Chondrocyte (in vitro differentiated cells): ENCODE measurements at places on chromosomes 13 and 19. TPM values are rescaled to one million over a fixed set of nuclear protein-coding genes. Genes with fewer than 3 reads are reported as not detected.

PPFIA3 gene
- total RNA-seq, result 12.7 to 14.4 TPM (median 13.9 TPM) in 3 replicates

GRCh38 chr19:31096062-31096830 is 253.0 kb downstream of the TSHZ3 start:
- peaks cover 13% of the 10 kb centered on the region for H3K4me1 ChIP-seq
- no peak overlapping the region for H3K27ac ChIP-seq
- DNase-seq, result no peak
- no peaks in the 10 kb centered on the region for H3K36me3 ChIP-seq

- no peak within 1 kb of the TSS for H3K27ac ChIP-seq
- no peaks in the 10 kb centered on the region for H3K36me3 ChIP-seq
- no peak within 1 kb of the TSS for H3K4me3 ChIP-seq
- H3K27me3 ChIP-seq, result peaks cover 31% of the 10 kb centered on the region
- H3K4me1 ChIP-seq, result no peaks in the 10 kb centered on the region
Measured at GRCh38 chr19:39778763-39779162, at the start of gene LEUTX. Gene LEUTX (plus strand): TSS chr19:39778854. CDS start chr19:39778921, 67 bp downstream.

KCNRG gene
- total RNA-seq, result 0.22 to 0.59 TPM (median 0.36 TPM) in 3 replicates

PET100 gene
- 78.8 to 113 TPM (median 80.7 TPM) in 3 replicates for total RNA-seq

DNA sequence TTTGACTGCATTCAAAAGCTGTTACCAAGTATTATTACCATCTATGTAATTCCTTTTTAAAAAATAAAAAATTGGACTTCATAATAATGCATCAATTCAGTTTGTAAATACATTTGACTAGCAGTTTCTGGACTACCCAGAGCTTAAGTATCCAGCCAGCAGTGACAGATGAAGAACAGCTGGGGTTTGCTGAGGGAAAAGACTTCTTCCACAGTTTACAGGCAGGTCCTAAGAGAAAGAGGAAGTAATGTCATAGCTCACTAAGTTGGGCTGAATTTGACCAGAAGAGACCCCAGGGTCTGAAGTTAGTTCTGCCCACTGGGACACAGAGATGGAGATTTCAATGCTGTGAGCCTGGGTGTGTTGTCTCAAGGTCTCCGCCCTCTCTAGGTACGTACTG is 96.4 kb downstream of the MBNL2 start:
- H3K4me1 ChIP-seq, result peaks cover 53% of the 10 kb centered on the region
- peak overlapping the region; percentile 62 for H3K27ac ChIP-seq
- no peak for DNase-seq
- no peak overlapping the region for H3K4me3 ChIP-seq
- H3K36me3 ChIP-seq, result peaks cover 2% of the 10 kb centered on the region

- peaks cover 7% of the 10 kb centered on the region for H3K4me1 ChIP-seq
- H3K27ac ChIP-seq, result no peak overlapping the region
- H3K27me3 ChIP-seq, result peaks cover under 1% of the 10 kb centered on the region
- no peak overlapping the region for H3K4me3 ChIP-seq
- H3K36me3 ChIP-seq, result no peaks in the 10 kb centered on the region
- no peak for DNase-seq
Measured at GRCh38 chr13:42707586-42707985, 73.8 kb upstream of the FAM216B start.

DNA sequence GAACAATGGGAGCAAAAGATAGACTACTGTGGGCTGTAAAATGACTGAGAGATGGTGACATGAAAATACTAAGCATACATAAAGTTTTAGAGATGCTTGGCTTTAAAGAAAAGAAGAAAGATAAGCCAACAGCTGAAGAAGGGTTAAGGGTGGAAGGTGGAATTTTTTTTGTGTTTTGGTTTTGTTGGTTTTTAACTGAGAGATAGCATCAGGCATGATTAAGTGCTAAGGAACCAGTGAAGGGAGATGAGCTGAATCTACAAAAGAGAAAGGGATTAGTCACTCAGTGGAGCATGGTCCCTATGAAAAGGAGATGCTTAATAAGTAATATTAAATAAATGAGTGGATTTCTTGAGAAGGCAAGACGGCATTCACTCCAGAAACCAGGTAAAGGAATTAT is 12.5 kb upstream of the TBC1D4 start:
- H3K4me1 ChIP-seq, result peaks cover 14% of the 10 kb centered on the region
- H3K27me3 ChIP-seq, result no peaks in the 10 kb centered on the region
- no peak overlapping the region for H3K27ac ChIP-seq
- H3K4me3 ChIP-seq, result no peak overlapping the region
- no peaks in the 10 kb centered on the region for H3K36me3 ChIP-seq

LGALS7 gene
- total RNA-seq, result not detected in 3 replicates

ITM2B gene
- 339 to 450 TPM (median 350 TPM) in 3 replicates for total RNA-seq

GRCh38 chr13:93786846-93787489 is 560.4 kb downstream of the GPC6 start:
- no peaks in the 10 kb centered on the region for H3K27me3 ChIP-seq
- H3K4me1 ChIP-seq, result peaks cover 25% of the 10 kb centered on the region
- no peak for DNase-seq
- no peak overlapping the region for H3K4me3 ChIP-seq
- no peak overlapping the region for H3K27ac ChIP-seq
- peaks cover 2% of the 10 kb centered on the region for H3K36me3 ChIP-seq

GRCh38 chr13:41670873-41671443 is 213.6 kb downstream of the RGCC start:
- H3K4me1 ChIP-seq, result no peaks in the 10 kb centered on the region
- no peaks in the 10 kb centered on the region for H3K27me3 ChIP-seq
- peaks cover 3% of the 10 kb centered on the region for H3K36me3 ChIP-seq
- no peak overlapping the region for H3K27ac ChIP-seq
- DNase-seq, result no peak

PRR36 gene
- 0.22 to 0.80 TPM (median 0.38 TPM) in 3 replicates for total RNA-seq

GRCh38 chr19:11659612-11660011 is 62.3 kb downstream of the ZNF627 start:
- H3K4me3 ChIP-seq, result no peak overlapping the region
- peaks cover 7% of the 10 kb centered on the region for H3K4me1 ChIP-seq
- DNase-seq, result no peak
- no peaks in the 10 kb centered on the region for H3K27me3 ChIP-seq

HSD11B1L gene
- 7.2 to 9.9 TPM (median 9.9 TPM) in 3 replicates for total RNA-seq

- no peak overlapping the region for H3K4me3 ChIP-seq
- H3K4me1 ChIP-seq, result peaks cover 26% of the 10 kb centered on the region
- peaks cover 20% of the 10 kb centered on the region for H3K36me3 ChIP-seq
- no peaks in the 10 kb centered on the region for H3K27me3 ChIP-seq
- no peak overlapping the region for H3K27ac ChIP-seq
Measured at GRCh38 chr19:48970139-48970766, 5.1 kb downstream of the FTL start.

GRCh38 chr13:103716718-103717117 is 650.5 kb upstream of the SLC10A2 start:
- H3K4me3 ChIP-seq, result no peak overlapping the region
- DNase-seq, result no peak
- H3K27me3 ChIP-seq, result no peaks in the 10 kb centered on the region

DNA sequence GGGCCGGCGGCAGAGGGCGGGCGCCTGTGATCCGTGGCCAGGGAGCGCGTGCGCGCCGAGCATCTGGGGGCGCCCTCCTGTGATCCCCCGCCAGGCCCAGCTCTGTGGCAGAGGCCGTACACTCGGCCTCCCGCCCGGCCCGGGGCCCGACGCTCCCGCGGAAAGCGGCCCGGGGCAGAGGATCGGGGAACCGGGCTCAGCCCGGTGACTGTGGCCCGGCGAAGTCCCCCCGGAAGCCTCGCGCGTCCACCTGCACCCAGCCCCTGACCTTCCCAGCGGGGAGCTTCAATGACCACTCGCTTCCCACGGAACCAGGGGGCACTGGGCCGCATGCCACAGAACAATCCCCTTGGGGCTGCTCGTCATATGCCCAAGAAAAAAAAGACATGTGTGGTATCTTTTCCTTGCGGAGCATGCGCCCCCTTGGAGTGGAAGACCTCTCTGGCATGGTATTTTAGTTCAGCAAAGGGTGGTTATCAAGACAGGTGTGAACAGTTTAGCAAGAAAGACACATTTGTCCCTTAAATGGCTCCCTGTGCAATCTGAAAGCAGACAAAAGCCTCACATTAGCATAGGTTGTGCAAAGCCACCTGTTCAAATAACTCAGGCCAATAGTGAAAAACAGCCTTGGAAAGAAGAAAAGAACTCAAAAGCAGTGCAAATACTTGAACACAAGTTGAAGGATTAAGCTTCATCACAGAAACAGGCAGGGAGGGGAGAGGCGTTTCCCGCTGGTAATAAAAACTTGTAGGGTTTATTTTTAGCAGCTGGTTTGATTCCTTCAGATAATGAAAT is 290.9 kb upstream of the SOX21 start:
- H3K36me3 ChIP-seq, result no peaks in the 10 kb centered on the region
- no peak overlapping the region for H3K4me3 ChIP-seq
- no peak for DNase-seq
- H3K4me1 ChIP-seq, result peaks cover 8% of the 10 kb centered on the region
- H3K27me3 ChIP-seq, result peaks cover 3% of the 10 kb centered on the region

- H3K27me3 ChIP-seq, result no peaks in the 10 kb centered on the region
- no peak overlapping the region for H3K4me3 ChIP-seq
- no peak overlapping the region for H3K27ac ChIP-seq
- H3K36me3 ChIP-seq, result no peaks in the 10 kb centered on the region
- no peak for DNase-seq
Measured at GRCh38 chr13:24225930-24226329, 65.4 kb downstream of the SPATA13 start.

DNA sequence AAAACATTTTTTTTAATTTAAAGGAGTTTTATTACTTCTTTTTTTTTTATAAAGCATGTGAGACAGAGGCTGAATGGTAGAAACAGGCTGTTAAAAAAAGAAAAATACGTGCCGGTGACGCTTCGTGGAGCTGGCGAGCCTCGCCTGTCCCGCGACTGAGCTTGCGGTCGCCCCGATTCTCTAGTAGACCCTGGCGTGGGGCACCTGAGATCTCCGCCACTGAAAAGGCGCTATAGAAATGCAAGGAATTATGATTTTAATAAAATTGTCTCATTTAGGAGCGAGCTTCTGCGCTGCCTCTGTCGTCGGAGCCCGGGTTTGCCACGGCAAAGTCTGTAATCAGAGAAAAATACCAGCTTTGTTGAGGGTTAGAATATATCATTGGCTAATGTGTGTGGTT is 18.4 kb downstream of the NFIX start:
- H3K4me1 ChIP-seq, result peaks cover 68% of the 10 kb centered on the region
- peak overlapping the region; percentile 82 for H3K4me3 ChIP-seq
- H3K36me3 ChIP-seq, result peaks cover 13% of the 10 kb centered on the region
- DNase-seq, result no peak

GRCh38 chr13:33228648-33229445 is 56.7 kb downstream of the STARD13 start:
- no peaks in the 10 kb centered on the region for H3K27me3 ChIP-seq
- DNase-seq, result no peak
- peak overlapping the region; percentile 89 for H3K27ac ChIP-seq

DNA sequence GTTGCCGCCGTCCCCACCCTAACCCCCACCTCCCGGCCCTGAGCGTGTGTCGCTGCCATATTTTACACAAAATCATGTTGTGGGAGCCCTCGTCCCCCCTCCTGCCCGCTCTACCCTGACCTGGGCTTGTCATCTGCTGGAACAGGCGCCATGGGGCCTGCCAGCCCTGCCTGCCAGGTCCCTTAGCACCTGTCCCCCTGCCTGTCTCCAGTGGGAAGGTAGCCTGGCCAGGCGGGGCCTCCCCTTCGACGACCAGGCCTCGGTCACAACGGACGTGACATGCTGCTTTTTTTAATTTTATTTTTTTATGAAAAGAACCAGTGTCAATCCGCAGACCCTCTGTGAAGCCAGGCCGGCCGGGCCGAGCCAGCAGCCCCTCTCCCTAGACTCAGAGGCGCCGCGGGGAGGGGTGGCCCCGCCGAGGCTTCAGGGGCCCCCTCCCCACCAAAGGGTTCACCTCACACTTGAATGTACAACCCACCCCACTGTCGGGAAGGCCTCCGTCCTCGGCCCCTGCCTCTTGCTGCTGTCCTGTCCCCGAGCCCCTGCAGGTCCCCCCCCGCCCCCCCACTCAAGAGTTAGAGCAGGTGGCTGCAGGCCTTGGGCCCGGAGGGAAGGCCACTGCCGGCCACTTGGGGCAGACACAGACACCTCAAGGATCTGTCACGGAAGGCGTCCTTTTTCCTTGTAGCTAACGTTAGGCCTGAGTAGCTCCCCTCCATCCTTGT is 6.4 kb downstream of the YIPF2 start:
- no peak for DNase-seq
- H3K27me3 ChIP-seq, result no peaks in the 10 kb centered on the region
- no peak overlapping the region for H3K27ac ChIP-seq
- peaks cover 10% of the 10 kb centered on the region for H3K36me3 ChIP-seq
- no peak overlapping the region for H3K4me3 ChIP-seq

DNA sequence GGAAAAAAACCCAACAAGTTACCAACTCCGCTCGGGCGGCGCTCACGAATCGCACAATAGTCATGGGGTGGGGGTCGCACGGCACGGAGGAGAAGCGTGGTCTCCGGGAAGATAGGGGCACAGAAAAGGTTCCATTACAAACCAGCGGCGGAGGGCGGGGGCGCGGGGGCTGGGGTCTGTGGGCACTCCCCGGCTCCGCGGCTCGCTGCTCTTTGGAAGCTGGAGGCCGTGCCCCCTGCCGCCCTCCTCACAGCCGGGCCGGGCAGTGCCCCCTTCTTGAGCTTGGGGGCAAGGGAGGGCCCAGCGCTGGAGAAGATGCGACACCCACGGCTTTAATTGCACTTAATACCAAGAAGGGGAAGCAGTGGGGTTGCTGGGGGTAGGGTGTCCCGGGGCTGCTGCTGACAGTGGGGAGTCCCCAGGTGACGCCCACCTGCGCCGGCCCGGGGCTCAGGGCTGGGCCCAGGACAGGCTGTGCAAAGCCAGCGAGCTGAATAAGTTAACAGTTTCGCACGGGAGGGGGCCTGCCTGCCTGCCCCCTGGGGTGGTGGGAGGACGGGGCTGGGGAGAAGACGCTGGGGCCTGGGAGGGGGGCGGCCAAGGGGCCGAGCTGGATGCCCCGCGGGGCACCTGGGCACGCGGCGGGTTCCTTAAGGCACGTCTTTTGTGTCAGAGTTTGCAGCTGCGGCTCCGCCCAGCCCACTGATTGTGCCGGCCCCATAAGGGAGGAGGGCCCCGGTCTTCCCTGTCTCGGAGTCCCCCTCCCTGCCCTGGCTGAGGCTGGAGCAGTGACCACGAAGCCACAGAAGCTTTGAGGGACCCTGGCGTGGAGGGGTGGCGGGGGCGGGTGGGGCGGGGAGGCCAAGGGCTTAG is 9.8 kb downstream of the DCAF15 start:
- H3K27me3 ChIP-seq, result no peaks in the 10 kb centered on the region
- H3K4me1 ChIP-seq, result peaks cover 2% of the 10 kb centered on the region
- H3K36me3 ChIP-seq, result peaks cover 12% of the 10 kb centered on the region
- H3K4me3 ChIP-seq, result no peak overlapping the region
- no peak overlapping the region for H3K27ac ChIP-seq

IRGC gene
- not detected in 3 replicates for total RNA-seq

DNA sequence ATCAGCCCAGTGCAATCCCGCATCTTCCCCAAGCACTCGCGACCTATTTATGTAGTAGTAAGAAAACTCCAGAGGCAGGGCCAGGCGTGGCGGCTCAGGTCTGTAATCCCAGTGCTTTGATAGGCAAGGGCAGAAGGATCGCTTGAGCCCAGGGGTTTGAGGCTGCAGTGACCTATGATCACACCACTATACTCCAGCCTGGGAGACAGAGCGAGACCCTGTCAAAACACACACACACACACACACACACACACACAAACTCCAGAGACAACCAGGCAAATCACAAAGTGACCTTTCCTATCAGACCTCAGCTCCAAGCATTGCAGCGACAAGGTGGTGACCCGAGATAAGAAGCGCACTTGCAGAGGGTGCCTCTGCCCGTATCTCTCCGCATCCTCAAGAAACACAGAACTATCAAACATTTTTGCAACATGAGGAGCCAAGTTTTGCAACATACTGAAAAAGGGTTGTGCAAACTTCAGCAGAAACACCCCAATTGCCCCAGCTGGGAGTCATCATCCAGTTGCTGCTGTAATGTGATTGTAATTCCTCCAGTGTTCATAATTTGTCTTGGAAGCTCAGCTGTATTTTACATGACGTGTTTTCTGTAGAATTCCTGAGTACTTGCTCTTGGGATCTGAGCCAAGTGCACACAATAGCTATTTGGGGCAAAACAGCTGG is 8.7 kb upstream of the KLF2 start:
- no peaks in the 10 kb centered on the region for H3K36me3 ChIP-seq
- H3K4me3 ChIP-seq, result peak overlapping the region; percentile 43
- peak overlapping the region; percentile 97 for H3K27ac ChIP-seq
- H3K27me3 ChIP-seq, result no peaks in the 10 kb centered on the region
- peaks cover 19% of the 10 kb centered on the region for H3K4me1 ChIP-seq
